ENCODE measurements at places on chromosomes 12 and 14.

DNA sequence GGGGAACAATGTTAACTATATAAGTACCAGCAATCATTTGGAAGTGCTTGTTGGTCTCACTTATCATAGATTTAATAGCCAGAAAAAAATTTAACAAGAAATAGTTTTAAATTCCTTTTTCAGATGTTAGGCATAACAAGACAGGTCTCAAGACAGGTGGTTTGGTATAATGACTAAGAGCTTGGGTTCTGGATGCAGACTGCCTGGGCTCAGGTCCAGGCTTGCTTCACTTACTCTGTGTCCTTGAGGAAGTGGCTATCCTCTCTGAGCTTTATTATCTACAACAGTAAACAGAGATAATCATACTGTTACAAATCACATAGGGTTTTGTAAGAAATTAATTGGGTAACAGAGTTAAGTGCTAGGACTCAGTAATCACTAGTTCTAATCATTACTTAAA is 338.0 kb upstream of the FLRT2 start:
- DNase-seq: no peak

DNA sequence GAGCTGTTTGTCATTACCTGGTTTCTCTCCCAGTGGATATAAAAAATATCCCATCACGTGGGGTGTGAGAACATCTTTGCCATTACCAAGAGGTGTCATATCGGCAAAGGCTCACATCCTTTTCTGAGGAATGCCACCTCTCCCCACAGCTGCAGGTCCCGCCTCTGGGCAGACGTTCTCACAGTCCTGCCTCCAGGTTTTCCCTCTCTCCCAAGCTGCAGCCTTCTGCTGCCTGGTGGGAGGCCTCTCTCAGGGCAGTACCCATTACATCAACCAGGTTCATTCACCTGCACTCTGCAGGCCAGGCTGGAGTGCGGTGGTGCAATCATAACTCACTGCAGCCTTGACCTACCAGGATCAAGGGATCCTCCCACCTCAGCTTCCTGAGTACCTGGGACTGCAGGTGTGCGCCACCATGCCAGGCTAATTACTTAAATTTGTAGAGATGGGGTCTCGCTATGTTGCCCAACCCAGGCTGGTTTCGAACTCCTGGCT is 15.0 kb upstream of the TMEM119 start:
- DNase-seq: no peak

GRCh38 chr14:98580131-98580678 is 691.8 kb downstream of the BCL11B start:
- peak; percentile 11 for DNase-seq

DNA sequence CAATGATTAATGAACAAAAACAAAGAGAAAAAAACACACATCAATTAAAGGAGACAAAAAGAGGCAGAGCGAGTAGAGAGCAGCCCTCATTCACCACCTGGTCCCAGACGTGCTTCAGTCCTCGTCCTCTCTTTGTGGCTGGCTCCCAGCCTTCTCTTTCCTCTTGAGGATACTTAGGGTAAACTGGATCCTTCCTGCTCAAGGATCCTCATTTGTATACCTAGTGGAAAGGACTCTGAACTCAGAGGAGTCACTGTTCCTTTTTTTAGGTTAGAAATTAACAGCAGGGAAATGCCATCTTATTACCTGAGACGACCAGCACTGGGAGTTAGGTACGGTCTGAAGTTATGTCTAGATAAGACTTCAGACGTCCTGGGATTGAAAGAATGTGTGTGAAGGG is 9.7 kb downstream of the MLEC start:
- no peak for DNase-seq

GRCh38 chr14:48560421-48560820 is 885.0 kb upstream of the MDGA2 start:
- no peak for DNase-seq
